ENCODE measurements at places on chromosomes 11 and 22.

- no peak overlapping the region for H3K27ac ChIP-seq
- no peaks in the 10 kb centered on the region for H3K27me3 ChIP-seq
These were observed 4.2 kb downstream of the CDKN1C start for GRCh38 chr11:2881076-2881980.

- DNase-seq: no peak
- no peaks in the 10 kb centered on the region for H3K36me3 ChIP-seq
- no peaks in the 10 kb centered on the region for H3K27me3 ChIP-seq
- no peak overlapping the region for H3K27ac ChIP-seq
- H3K4me3 ChIP-seq: no peak overlapping the region
These were observed 1.5 kb downstream of the ZP1 start for GRCh38 chr11:60868682-60869450.

- H3K4me1 ChIP-seq: no peaks in the 10 kb centered on the region
- no peak overlapping the region for H3K27ac ChIP-seq
- no peaks in the 10 kb centered on the region for H3K27me3 ChIP-seq
- no peak for DNase-seq
- H3K4me3 ChIP-seq: no peak overlapping the region
These were observed 24.5 kb upstream of the SERPIND1 start for GRCh38 chr22:20749453-20749852.

- no peaks in the 10 kb centered on the region for H3K27me3 ChIP-seq
- DNase-seq: no peak
- no peaks in the 10 kb centered on the region for H3K4me1 ChIP-seq
- H3K27ac ChIP-seq: no peak overlapping the region
These were observed 966.3 kb downstream of the JRKL start for GRCh38 chr11:97356144-97356543.

- no peaks in the 10 kb centered on the region for H3K4me1 ChIP-seq
- H3K36me3 ChIP-seq: no peaks in the 10 kb centered on the region
- no peaks in the 10 kb centered on the region for H3K27me3 ChIP-seq
These were observed 30.4 kb upstream of the MICAL2 start for GRCh38 chr11:12079726-12080556.

DNA sequence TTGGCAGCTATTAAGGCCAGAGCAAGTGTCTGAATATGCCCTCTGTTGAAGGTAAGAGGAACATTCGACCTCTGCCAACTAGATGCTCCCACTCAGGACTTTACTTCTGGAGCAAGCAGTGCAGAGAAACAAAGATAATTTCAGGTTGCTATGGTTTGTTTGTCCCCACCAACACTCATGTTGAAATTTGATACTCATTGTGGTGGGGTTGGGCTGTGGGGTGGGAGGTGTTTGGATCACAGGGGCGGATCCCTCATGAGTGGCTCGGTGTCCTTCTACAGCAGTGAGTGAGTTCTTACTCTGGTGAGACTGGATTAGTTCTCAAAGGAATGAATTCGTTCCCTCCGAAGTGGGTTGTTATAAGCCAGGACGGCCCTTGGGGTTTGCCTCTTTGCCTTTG, 12.0 kb downstream of the OR8A1 start:
- no peak overlapping the region for H3K4me3 ChIP-seq
- no peaks in the 10 kb centered on the region for H3K27me3 ChIP-seq

DNA sequence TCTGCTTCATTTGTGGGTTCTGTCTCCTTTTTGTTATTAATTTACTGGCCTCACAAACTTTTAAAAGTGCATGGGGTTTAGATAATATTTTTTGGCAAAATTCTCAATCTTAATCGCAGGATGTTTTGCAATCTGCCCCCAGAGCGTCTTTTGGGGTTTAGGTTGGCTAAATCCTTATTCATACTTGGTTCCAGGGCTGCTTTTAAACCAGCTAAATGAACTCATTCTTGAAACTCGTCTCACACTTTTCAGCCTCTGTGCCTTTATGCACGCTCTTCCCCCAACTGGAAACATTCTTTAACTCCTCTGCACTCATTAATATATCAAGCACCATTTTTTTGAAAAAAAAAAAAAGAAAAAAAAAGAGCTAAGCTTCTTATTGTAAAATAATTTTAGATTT, 131.7 kb downstream of the KIF18A start:
- H3K27me3 ChIP-seq: no peaks in the 10 kb centered on the region
- no peaks in the 10 kb centered on the region for H3K4me1 ChIP-seq
- H3K27ac ChIP-seq: no peak overlapping the region
- no peak for DNase-seq
- no peak overlapping the region for H3K4me3 ChIP-seq
- no peaks in the 10 kb centered on the region for H3K36me3 ChIP-seq

GRCh38 chr11:71120471-71120896, 131.9 kb downstream of the SHANK2 start:
- H3K36me3 ChIP-seq: no peaks in the 10 kb centered on the region
- H3K4me1 ChIP-seq: no peaks in the 10 kb centered on the region
- H3K4me3 ChIP-seq: no peak overlapping the region
- no peak overlapping the region for H3K27ac ChIP-seq

DNA sequence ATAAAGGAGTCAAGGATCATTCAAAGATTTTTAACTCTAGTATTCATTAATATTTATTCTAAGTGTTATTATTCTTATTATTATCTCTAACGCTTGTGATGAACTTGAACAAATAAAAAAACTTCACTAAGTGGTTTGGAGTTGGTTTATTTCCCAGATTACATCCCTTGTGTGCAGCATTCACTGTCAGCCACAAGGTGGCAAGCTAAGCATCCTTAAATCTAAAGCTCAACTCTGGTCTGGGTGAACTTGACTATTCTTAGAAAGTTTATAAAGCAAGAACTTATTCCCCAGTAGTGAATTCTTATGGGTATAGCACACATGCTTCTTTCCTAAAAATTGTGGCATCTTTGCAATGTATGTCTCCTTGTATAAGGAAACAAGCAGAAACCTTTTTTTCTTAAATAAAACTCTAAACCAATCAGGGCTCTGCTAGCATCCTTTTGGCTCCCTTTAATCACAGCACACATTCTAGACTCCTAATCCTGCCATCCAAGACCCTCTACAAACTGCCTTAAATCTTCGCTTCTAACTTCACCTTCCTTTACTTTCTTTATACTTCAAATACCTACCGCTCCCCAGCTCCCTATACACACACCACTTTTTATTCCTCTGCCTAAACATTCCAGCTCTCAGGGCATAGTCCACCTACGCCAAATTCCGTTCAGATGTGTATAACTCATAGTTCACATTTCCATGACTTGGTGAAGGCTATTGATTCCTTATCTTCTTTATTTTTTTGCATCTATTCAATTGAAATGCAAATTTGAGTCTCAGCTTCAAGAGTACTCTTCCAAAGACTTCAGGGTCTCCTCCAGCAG, 1068.8 kb downstream of the DLG2 start:
- no peaks in the 10 kb centered on the region for H3K36me3 ChIP-seq
- no peak for DNase-seq
- no peaks in the 10 kb centered on the region for H3K27me3 ChIP-seq
- no peak overlapping the region for H3K4me3 ChIP-seq
- H3K4me1 ChIP-seq: no peaks in the 10 kb centered on the region
- no peak overlapping the region for H3K27ac ChIP-seq

GRCh38 chr11:112004389-112004788, 20.8 kb upstream of the DLAT start:
- no peaks in the 10 kb centered on the region for H3K36me3 ChIP-seq
- H3K27me3 ChIP-seq: no peaks in the 10 kb centered on the region
- DNase-seq: no peak
- H3K27ac ChIP-seq: no peak overlapping the region
- H3K4me1 ChIP-seq: no peaks in the 10 kb centered on the region

DNA sequence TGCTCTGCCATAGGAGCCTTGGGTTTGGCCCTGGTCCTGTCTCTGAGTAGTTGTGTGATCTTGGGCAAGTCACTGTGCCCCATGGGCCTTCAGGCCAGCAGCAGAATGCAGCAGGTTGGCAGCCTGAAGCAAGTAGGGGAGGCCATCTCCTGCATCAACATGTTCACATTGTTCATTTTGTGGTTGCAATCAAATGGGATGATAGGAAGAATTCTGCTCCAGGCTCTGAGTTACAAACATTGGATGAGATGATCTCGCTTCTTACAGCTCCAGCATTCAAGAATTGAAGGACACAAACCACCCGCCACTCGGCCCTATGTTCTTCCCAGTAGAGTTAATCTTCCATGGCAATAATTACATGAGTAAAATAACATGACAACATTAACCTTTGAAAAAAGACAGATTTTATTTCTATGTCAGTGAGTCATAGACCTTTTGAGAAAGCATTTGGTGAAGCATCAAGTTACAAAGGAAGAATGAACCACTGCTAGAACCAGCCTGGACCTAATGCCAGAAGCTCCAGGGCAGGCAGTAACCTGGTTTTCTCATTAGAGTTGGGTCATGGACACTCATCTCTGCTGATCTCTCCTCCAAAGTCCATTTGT, 308.3 kb upstream of the NCAM1 start:
- no peaks in the 10 kb centered on the region for H3K4me1 ChIP-seq
- no peak overlapping the region for H3K27ac ChIP-seq
- H3K27me3 ChIP-seq: no peaks in the 10 kb centered on the region

DNA sequence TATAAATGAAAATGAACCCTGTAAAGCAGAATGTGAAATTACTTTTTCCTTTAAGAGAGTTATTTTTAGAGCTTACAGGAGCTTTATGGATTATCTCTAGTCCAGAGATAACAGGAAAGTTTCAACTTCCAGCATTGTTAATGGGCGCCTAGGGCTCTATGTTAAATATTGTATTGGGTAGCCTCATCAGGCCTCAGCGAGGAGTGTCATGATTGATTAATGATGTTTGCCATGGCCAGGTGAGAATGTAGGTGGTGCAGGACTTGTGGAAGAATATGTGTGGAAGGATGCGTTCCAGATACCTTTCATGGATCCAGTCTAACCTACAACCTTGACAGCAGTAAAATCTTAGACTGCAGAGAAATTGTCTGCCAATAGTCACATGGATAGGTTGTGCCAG, 50.6 kb downstream of the ME3 start:
- no peak overlapping the region for H3K4me3 ChIP-seq
- H3K27ac ChIP-seq: no peak overlapping the region
- DNase-seq: no peak
- H3K27me3 ChIP-seq: no peaks in the 10 kb centered on the region
- H3K4me1 ChIP-seq: no peaks in the 10 kb centered on the region

DNA sequence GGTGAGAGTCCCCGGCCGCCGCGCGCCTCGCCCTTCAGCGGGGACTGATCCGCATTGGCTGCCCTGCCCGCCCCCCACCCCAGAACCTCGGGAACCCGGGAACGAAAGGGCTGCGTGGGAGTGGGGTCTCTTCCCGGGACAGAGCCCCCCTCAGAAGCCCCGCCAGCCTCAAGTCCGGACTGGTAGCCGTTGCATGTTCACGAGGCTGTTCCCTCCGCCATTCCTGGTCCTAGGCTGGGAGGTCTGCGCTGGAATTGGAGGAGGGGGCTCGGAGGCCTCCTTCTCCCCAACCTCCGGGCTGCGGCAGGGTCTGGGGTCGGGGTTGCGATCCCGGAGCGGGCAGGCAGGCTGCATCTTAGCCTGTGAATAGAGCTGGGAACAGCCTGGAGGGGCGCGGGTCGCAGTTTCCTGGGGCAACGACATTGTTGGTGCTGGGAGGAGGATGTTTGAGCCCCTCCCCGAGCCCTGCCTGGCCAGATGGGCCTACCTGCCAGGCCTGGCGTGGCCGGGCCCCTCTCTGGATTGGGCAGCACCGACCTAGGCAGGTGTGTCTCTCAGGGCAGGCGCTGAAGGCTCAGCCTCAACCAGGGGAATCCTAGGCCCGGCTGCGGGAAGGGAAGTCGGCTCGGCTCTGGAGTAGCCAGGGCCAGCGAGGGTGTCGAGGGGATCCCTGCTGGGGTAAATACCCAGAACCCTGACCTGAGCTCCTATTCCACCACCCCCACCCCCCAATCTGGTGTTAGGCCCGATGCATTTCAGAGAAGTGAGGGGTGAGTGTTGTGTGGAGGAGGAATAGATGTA, 670 bp downstream of the MAPK8IP1 start:
- H3K36me3 ChIP-seq: peaks cover 8% of the 10 kb centered on the region
- H3K4me3 ChIP-seq: peak overlapping the region; percentile 52
- no peak overlapping the region for H3K27ac ChIP-seq
- peaks cover 11% of the 10 kb centered on the region for H3K4me1 ChIP-seq
- DNase-seq: no peak

DNA sequence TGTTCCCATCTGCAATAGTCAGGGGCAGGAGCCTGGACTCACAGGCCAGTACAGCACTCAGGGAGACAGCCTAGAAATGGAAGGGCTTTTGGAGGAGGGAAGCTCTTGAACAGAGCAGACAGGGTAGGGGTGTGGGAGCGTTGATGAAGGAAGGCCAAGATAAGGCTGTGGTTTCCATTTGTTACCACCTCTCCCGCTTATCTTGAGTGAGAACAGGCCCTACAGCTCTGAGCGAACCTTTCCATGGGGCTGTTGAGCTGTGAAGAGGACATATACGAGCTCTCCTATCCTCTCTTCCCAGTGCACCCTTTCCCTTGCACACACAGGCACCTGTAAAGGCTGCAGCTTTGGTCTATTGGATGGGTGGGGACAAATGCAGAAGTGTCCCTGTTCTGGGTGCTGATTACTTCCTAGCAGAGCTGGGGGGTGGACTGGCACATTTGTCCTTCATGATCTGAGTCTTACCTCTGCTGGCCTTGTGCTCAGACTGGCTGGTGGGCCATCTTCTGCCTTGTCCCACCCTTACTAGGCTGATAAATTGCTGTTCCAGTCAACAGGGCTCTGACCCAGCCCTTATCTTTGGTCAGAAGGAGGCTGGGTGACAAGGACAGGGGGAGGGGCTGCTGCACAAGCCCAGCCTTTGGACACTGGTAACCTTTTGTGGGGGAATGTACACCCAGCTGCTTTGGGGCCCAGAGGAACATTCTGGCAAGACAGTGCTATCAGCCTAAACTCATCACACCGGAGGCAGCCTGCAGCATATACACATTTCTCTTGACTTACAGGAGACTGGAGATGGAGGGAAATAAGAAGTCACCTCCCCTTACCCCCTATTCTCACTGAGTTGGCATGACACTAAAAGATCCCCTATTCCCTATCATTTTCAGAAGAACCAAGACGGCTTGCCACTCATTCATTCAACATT, 80.1 kb upstream of the NNMT start:
- H3K4me3 ChIP-seq: no peak overlapping the region
- no peaks in the 10 kb centered on the region for H3K36me3 ChIP-seq
- H3K27ac ChIP-seq: no peak overlapping the region
- no peak for DNase-seq
- no peaks in the 10 kb centered on the region for H3K27me3 ChIP-seq

GRCh38 chr11:38182126-38182866, 1584.3 kb upstream of the RAG2 start:
- no peaks in the 10 kb centered on the region for H3K27me3 ChIP-seq
- H3K4me3 ChIP-seq: no peak overlapping the region
- H3K4me1 ChIP-seq: no peaks in the 10 kb centered on the region
- no peak for DNase-seq
- H3K36me3 ChIP-seq: no peaks in the 10 kb centered on the region
- no peak overlapping the region for H3K27ac ChIP-seq

GRCh38 chr11:64874308-64875240, 3.8 kb downstream of the EHD1 start:
- H3K27ac ChIP-seq: peak overlapping the region; percentile 40
- DNase-seq: no peak
- no peaks in the 10 kb centered on the region for H3K27me3 ChIP-seq
- peak overlapping the region; percentile 3 for H3K4me3 ChIP-seq
- H3K36me3 ChIP-seq: peaks cover 33% of the 10 kb centered on the region

- H3K4me3 ChIP-seq: no peak overlapping the region
- H3K4me1 ChIP-seq: no peaks in the 10 kb centered on the region
- no peaks in the 10 kb centered on the region for H3K27me3 ChIP-seq
- H3K36me3 ChIP-seq: no peaks in the 10 kb centered on the region
- H3K27ac ChIP-seq: no peak overlapping the region
These were observed 1017.5 kb upstream of the TENM4 start for GRCh38 chr11:80458376-80458775.
